ENCODE measurements at places on chromosomes 7 and 10.
A peak's percentile ranks its signal among the peaks of the same experiment; 100 is the strongest.

GRCh38 chr7:4845740-4846142, 16.1 kb downstream of the PAPOLB start:
- no peak for DNase-seq

DNA sequence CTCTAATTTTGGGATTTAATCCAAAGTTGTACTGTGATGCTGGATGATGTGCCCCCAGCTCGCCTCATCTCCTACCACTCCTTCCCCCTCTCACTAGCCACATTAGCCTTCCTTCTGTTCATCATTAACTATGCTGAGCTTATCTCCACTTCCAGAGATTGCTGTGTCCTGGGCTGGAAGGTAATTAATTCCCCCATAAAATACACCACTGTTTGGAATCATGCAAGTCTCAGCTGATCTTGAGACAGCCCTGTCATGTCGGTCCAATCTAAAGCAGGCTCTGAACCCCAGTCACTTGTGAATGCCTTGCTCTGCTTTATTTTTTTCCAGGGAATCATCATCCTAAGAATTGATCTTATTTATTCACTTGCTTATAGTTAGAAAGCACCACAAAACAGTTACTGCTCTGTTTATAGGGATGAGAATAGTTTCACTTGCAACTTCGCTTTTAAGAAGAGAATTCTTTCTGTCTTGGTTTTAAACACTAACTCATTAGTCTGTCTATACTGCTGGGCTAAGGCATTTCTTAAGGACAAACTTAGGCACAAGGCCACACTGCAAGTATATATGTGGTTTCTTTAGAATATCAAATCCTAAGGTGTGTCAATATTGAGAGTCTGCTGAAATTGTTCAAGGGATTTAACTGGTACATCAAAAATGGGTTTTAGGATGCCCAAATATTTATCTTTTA, 341.1 kb upstream of the SEMA3A start:
- no peak for DNase-seq

DNA sequence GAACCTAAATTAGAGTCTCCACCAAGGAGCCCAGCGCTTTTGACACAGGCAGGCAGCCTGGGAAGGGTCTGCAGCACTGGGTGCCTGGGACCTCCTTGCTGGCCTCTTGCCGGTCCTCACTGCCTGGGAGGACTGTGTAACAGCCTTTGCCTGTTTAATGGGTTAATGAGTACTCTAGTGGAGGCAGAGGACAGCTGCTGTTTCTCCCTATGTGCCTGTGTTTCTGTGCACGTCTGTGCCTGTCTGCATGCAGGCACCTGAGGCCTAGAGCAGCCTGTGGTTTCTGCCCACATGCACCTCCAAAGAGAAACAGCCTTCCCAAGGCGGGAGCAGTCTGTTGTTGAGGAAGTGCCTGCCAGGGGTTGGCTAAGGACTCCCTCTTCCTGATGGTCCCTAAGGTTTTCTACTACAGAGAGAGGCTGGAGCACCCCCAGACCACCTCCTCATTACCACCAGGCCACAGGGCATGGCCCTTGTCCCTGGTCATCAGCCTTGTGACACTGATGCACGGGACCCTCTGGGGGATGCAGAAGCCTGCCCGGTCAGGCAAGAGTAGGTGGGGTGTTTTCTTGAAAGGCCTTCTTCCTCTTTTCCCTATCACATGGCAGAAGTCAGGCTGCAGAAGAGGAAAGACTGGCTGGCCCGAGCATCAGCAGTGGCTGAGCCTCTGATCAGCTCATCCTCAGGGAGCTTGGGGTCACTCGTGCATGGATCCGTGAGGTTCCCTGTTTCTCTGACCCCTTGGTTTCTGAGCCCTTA, 14.2 kb downstream of the SLC29A3 start:
- DNase-seq = no peak

- DNase-seq = no peak
These were observed 34.2 kb downstream of the PUS7 start for GRCh38 chr7:105487579-105488571.

- no peak for DNase-seq
These were observed 1352.8 kb downstream of the REEP3 start for GRCh38 chr10:64873959-64874358.

DNA sequence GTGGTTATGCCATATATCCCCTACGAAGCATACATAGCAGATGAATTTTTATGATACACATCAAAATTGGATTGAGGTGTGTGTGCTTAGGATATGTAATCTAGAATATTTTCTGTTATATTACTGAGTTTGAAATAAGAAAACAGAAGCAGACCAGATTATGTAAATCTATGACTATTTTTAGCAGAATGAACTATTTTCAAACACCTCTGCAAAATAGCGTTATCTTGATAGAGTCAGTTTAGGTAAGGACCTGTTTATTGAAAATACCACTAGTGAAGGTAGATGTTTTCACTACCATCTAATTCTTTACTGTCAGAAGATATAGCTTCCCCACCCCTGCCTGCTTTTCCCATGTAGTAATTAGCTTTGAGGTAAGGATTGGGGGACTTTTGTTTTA, 9.1 kb downstream of the LANCL2 start:
- no peak for DNase-seq

GRCh38 chr7:119175911-119176627, 951.6 kb downstream of the ANKRD7 start:
- DNase-seq = no peak

- DNase-seq = no peak
These were observed 574.5 kb downstream of the SUGCT start for GRCh38 chr7:40709062-40709964.

GRCh38 chr7:127214956-127215718, 37.6 kb downstream of the GRM8 start:
- DNase-seq = no peak

DNA sequence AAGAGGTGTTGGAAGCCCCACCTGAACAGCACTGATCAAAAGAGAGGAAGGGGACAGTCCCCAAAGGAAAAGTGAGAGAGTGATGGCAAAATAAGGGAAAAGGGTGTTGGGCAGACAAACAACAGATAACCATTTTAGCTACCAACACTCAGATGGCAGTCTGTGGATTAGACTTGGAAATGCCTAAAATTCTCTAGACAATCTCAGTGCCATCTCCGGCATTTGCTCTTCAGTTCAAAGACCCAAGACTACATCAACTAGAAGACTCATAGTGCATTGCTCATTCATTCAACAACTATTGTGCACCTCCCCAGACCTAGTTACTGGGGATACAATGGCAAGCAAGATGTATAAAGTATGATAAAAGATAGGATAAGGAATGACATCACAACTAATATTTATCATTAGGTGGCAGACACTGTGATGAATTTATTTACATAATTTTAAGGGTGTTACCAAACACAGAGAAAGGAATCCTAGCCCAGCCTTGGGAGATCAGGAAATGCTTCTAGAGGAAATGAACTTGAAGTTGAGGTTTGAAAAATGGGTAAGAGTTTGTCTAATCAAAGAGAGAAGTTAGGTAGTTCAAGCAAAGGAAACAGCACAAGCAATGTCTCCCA, 109.3 kb upstream of the ARID5B start:
- DNase-seq = no peak

DNA sequence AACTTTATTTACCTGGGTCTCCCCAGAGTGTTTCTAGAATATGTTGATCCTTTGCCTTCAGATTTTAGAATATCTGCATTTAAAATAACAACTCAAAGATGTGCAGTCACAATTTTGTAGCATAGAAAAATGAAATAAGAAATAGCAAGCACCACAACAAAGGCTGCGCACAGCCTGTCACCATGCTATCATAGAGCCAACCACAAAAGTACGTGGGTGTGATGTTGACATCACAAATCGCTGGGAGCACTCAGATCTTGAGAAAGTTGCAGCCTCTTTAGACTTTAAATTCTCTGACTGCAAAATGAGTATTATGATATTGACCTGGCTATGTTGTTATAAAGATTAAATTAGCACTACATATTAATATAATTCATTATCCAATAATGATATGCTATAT, 177.9 kb downstream of the TNS3 start:
- DNase-seq = no peak

GRCh38 chr10:90847436-90847835, 10.4 kb downstream of the HTR7 start:
- no peak for DNase-seq

DNA sequence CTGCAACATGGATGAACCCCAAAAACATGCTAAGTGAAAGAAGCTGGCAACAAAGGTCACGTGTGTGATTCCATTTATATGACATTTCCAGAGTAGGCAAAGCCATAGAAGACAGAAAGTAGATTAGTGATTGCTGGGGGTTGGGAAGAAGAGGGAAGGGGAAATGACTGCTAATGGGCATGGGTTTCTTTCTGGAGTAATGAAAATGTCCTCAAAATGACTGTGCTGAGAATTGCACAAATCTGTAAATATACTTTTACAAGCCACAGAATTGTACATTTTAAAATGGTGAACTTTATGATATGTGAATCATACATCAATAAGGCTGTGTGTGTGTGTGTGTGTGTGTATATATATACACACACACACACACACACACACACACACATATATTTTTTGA, 15.8 kb downstream of the MMS19 start:
- DNase-seq = no peak

GRCh38 chr10:122267849-122268737, 3.0 kb upstream of the BTBD16 start:
- DNase-seq = peak; percentile 17

- no peak for DNase-seq
These were observed 695.6 kb upstream of the IGFBP3 start for GRCh38 chr7:46616636-46617035.

GRCh38 chr10:104907521-104907920, 266.4 kb downstream of the SORCS3 start:
- no peak for DNase-seq

- DNase-seq = no peak
These were observed 11.7 kb downstream of the PLAC9 start for GRCh38 chr10:80144067-80144695.

- DNase-seq = no peak
These were observed 1173.5 kb upstream of the AUTS2 start for GRCh38 chr7:68424658-68425297.

- peak; percentile 64 for DNase-seq
These were observed at the start of gene SRRM3 for GRCh38 chr7:76201732-76202665. SRRM3 (plus strand) TSS chr7:76201896; CDS start chr7:76235067, 33,171 bp downstream.

DNA sequence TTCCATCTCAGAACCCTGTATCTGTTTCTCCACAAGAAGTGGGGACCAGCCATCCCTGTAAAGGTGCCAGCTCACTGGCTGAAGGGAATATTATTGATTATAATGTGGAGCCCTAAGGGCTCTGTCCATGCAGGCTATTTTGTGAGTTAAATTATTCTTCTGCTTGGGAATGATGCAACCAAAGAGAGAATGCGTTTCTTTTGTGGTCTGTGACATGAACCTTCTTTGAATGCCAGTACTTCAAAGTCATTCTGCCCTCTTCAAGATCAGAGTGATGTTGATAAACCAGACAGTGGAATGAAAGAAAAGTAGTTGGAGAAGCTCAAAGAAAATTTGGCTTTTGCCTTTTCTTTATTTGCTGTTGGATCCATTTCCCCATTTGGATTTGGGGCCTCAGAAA, 995.2 kb downstream of the KCNMA1 start:
- DNase-seq = no peak

- DNase-seq = no peak
These were observed 10.4 kb upstream of the USP54 start for GRCh38 chr10:73601486-73601921.

DNA sequence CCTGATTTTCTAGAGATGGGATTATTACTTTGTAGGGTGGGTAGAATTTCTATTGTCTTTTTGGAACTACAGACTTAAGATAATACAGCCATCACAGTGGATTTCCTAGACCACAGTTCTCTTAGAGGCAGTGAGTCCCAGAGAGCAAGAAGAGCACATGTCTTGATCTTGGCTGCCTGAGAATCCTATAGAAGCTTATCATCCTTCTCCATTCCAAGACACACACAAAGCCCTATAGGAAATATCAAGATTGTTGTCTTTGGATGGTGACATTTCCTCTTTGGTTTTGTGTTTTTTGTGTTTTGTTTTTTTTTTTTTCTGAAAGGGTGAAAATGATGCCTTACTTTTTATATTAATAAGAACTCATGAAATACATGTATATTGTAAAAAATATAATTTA, 143.1 kb downstream of the AHR start:
- DNase-seq = no peak

GRCh38 chr10:79386637-79387465, 39.6 kb downstream of the PPIF start:
- no peak for DNase-seq

GRCh38 chr10:485776-486175, 203.7 kb downstream of the DIP2C start:
- no peak for DNase-seq

- DNase-seq = no peak
These were observed 271.0 kb downstream of the MTERF1 start for GRCh38 chr7:91609525-91609924.

GRCh38 chr7:13240349-13240748, 552.9 kb downstream of the ARL4A start:
- DNase-seq = no peak

DNA sequence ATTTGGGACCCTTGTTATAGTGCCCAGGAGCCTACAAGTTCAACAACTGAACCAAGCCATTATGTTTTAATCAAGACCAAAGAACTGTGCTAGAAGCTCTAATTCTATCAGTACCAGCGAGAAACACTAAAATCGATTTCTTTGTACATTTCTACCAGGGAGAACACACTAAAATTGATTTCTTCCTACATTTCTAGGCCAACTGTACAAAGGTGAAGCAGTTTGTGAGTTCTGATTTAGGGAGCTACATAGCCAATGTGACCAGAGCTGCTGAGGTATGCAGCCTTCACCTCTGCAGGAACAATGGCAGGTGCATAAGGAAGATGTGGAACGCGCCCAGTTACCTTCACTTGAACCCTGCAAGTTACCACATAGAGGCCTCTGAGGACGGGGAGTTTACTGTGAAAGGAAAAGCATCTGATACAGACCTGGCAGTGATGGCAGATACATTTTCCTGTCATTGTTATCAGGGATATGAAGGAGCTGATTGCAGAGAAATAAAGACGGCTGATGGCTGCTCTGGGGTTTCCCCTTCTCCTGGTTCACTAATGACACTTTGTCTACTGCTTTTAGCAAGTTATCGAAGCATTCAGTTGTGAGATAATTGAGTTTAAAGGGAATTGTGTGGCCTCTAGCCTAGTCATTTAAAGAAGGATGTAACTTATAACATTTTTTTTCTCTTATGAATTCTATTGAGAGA, 31.7 kb downstream of the HYAL4 start:
- no peak for DNase-seq

- no peak for DNase-seq
These were observed 70.7 kb downstream of the CDHR3 start for GRCh38 chr7:106033735-106034134.

DNA sequence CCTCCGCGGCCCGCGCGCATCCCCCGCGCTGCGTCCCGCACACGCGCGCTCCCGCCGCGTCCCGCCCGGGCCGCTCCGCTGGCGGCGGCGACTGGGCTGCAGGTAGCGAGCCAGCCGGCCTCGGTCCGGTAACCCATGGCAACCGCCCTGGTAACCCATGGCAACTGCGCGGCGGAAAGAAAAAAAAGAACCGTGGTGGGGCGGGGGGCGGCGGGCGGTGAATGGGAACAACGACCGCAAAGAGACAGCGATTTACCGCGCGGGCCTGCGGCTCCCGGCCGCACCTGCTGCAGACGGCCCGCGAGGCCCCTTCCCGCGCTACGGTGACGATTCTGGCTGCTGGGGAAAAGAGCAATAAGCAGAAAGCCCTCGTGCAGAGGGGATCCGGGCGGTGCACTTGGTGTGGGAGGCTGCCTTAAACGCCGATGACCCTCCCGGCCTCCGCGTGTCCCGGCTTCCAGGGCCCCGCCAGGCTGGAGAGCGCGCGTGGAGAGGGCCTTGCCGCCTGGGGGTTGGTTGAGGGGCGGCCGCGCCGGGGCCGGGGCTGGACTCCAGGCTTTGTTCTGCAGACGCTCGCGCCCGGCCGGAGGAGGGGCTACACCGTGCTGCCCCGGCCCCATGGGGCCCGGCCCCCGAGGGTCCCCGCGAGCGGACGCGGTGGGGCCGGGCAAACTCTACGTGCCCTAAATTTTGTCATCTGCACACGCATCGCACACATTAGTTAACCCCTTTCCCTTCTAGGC, 84.7 kb downstream of the SNX10 start:
- peak; percentile 11 for DNase-seq
